Spleen (tissue), 13 donors: ENCODE measurements at places on chromosomes 13 and 19.

DNA sequence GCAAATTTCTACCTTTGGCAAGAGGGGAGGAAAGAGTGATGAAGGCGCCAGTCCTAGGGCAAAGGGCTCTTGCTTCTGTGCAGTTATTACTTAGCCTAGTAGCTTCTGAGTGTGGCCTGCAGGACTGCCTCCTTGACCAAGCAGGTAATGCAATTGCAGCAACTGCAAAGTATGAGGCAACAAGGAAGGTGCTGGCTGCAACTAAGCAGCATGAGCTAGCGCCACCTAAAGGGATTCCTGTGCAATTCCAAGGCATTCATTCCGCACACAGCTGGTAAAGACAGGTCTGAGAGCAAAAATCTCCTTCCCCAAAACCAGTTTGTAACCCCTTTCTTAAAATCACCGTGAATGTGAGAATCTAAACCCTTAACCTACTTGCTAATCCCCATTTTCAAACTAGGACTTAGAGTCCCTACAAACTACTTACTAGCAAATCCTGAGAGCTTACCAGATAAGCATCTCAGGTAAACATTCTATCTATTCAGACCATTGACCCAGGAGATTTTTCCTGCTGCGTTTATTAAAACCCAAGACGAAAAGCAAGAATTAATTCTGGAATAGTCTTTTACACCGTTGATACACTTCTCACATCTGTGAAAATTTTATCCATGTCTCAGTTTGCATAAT, 62.9 kb downstream of the DCT start:
- no peak for DNase-seq

- peak; percentile 98 for DNase-seq
Measured at GRCh38 chr19:17855280-17856152, 4.2 kb upstream of the RPL18A start.

DNA sequence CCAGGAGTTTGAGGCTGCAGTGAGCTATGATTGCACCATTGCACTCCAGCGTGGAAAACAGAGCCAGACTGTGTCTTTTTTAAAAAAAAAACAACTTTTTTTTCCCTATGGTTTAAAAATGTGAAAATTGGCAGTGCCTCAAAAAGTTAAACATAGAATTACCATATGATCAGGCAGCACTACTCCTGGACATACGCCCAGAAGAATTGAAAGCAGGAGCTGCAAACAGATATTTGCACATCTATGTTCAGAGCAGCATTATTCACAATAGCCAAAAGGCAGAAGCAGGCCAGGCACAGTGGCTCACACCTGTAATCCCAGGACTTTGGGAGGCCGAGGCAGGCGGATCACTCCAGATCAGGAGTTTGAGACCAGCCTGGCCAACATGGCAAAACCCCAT, 3.8 kb upstream of the RETN start:
- DNase-seq = no peak

DNA sequence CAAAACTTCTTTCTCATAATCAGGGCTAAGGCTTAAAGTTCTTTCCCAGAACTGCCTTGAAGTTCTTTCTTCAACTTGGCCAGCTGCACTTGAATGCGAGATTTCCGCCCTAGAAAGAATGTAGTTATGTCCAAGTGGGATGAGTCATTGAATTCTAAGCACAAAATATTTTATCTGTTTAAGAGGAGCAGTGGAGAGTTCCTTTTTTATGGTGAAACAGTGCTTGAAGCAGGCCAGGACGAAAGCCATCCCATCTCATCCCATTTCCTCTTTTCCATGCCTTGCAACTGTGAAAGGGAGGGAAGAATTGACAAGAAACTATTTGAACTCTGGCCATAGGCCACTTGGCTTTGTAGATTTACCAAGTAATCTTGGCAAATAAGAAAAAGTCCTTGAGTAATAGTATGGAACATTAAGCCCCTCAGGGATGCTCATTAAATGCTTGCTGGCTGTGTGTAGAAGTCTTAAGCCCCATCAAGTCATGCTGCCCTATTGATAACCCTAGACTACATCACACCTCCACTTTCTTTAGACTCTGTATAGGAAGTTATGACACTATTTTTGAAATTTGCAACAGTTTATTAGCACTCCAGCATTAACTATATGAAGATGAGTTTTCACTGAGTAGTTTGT, 174.5 kb downstream of the KCTD12 start:
- no peak for DNase-seq

GRCh38 chr13:94121686-94122085, 357.8 kb downstream of the DCT start:
- DNase-seq = no peak

DNA sequence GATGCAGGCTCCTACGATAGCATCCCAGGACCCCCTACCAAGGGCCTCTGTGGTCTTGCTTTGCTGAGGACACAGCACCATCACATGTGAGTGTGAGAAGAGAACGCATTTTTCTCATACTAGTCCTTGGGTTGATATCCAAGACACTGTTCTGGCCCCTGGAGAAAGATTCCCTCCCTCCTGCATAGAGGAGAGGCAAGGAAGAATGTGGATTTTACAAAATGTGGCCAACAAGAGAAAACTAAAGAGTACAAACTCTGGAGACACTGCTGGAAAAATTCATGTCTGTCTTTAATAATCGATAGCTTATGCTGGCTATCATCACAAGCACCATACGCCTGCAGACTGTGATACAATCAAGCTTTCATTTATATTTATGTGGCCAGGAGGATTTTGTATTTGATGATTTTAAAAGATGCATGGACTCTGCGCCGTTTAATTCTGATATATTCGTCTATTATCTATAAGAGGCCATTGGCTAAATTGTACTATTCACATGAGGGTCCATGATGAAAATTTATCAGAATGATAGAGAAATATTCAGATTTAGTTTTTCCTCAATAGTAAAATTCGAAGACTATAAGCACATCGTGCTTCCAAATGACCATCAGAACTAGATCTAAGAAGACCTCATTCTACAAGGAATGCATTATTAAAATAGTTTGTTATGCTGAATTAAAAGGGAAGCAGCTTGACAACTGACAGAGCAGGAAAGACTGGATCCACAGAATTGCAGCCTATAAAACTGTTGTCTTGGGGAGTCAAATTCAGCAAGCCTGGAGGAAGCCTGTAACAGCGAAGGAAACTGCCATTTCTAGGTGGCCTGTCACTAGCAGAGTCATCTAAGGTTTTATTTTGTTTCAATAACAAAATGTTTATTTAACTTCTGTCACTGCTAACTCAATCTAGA, 578.7 kb downstream of the DIAPH3 start:
- DNase-seq = no peak

DNA sequence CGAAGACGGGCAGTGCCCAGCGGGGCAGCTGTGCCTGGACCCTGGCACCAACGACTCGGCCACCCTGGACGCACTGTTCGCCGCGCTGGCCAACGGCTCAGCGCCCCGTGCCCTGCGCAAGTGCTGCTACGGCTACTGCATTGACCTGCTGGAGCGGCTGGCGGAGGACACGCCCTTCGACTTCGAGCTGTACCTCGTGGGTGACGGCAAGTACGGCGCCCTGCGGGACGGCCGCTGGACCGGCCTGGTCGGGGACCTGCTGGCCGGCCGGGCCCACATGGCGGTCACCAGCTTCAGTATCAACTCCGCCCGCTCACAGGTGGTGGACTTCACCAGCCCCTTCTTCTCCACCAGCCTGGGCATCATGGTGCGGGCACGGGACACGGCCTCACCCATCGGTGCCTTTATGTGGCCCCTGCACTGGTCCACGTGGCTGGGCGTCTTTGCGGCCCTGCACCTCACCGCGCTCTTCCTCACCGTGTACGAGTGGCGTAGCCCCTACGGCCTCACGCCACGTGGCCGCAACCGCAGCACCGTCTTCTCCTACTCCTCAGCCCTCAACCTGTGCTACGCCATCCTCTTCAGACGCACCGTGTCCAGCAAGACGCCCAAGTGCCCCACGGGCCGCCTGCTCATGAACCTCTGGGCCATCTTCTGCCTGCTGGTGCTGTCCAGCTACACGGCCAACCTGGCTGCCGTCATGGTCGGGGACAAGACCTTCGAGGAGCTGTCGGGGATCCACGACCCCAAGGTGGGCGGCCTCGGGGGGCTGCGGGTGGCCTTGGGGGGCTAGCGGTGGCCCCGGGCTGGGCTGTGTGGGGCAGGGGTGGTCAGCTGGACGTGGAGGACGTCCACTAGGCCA, 4.8 kb downstream of the GRIN3B start:
- DNase-seq = no peak

GRCh38 chr19:53004242-53004641, 9.5 kb upstream of the ERVV-1 start:
- DNase-seq = no peak

DNA sequence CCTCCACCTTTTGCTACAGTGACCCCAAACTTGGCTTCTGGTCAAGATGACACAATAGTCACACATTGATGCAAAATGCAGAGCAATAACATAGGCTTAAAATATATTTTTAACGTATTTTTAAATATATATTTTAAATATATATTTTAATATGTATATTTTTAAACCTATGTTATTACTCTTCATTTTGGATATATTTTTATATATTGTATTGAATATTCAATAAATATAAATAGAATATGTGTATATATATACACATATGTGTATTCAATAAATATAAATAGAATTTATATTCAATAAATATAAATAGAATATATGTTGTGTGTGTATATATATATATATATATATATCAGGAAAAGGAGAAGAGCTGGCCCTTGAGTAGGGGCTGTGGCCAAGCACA, 115.6 kb downstream of the POU4F1 start:
- DNase-seq = no peak

DNA sequence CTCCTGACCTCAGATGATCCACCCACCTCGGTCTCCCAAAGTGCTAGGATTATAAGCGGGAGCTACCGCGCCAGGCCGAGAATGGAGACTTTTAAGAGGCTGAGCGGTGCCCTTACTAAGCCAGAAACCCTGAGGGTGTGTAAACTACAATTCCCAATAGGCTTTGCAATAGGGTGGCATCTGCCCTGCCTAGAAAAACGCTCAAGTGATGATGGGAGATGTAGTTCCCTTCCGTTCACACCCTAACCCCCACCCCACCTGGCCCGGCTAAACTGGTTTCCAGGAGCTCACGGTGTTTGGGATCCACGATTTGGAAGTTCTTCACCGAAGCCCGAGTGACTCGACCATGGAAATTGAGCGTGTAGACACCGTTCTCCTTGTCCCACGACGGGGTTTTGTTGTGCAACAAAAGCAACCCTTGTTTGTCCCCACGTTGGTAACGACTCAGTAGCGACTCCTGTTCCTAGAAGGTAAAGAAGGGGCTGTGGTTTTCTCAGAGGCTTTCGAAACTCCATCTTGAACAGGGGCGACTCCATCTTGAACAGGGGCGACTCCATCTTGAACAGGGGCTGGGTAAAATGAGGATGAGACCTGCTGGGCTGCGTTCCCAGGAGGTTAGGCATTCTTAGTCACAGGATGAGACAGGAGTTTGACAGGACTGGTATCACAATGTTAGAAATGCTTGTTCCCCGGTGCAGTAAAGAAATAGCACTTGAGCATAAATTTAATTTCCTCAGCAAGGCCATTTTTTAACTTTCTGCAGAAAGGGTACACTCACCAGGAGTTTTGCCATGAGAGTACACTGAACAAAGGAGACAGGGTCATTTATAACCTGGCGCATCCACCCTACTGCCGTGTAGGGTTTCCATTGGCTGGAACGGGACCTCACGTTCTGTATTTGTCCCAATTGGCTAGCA, 9.8 kb downstream of the PPP1R15A start:
- DNase-seq = no peak
